Tibial nerve (tissue), 4 donors: ENCODE measurements at places on chromosomes 2 and 18. TPM values are rescaled to one million over a fixed set of nuclear protein-coding genes. Genes with fewer than 3 reads are reported as not detected.

- H3K4me1 ChIP-seq: no peaks in the 10 kb centered on the region
- no peaks in the 10 kb centered on the region for H3K27me3 ChIP-seq
- no peak overlapping the region for H3K27ac ChIP-seq
- no peaks in the 10 kb centered on the region for H3K36me3 ChIP-seq
- DNase-seq: no peak
Observed at GRCh38 chr2:207107551-207107950, 58.2 kb downstream of the KLF7 start.

DNA sequence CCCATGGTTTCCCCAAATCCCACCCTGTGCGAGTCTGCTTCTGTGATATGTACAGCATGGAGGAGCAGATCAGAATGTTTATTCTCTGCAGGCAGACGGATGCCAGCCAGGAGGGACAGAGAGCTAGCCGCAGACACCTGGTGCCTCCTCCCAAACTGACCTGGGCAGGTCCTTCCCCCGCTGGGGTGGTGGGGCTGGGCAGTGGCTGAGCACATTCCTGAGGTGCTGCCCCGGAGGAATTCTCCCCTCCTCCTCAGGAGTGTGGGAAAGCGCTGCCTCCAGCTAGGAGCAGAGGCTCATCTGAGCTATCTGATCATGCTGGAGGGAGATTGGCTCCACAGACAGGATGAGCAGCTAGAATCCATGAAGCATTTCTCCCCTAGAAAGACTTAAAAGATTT lies 21.7 kb downstream of the C2orf92 start:
- no peaks in the 10 kb centered on the region for H3K27me3 ChIP-seq
- H3K27ac ChIP-seq: no peak overlapping the region
- no peak for DNase-seq

GRCh38 chr2:232681527-232681926 lies 15.6 kb upstream of the GIGYF2 start:
- H3K4me3 ChIP-seq: no peak overlapping the region
- no peaks in the 10 kb centered on the region for H3K4me1 ChIP-seq
- peaks cover 32% of the 10 kb centered on the region for H3K36me3 ChIP-seq
- H3K27ac ChIP-seq: no peak overlapping the region

Gene GPR45
- total RNA-seq: not detected

Gene AMER3
- total RNA-seq: not detected
